ENCODE measurements at places on chromosomes 6 and 20. TPM values are rescaled to one million over a fixed set of nuclear protein-coding genes. Genes with fewer than 3 reads are reported as not detected.

Gene EMILIN3
- not detected for total RNA-seq

Gene CALHM5
- not detected for total RNA-seq

Gene HLA-DQB2
- 7.2 TPM for total RNA-seq

GRCh38 chr6:39420300-39421265 lies 98.1 kb upstream of the KCNK16 start:
- DNase-seq: no peak

GRCh38 chr6:28225056-28225834 lies at the start of gene ZSCAN9:
Gene ZSCAN9, plus strand, starts transcription at chr6:28225275. Its CDS starts 1,810 bp downstream, at chr6:28227085.
- peak; percentile 76 for DNase-seq

DNA sequence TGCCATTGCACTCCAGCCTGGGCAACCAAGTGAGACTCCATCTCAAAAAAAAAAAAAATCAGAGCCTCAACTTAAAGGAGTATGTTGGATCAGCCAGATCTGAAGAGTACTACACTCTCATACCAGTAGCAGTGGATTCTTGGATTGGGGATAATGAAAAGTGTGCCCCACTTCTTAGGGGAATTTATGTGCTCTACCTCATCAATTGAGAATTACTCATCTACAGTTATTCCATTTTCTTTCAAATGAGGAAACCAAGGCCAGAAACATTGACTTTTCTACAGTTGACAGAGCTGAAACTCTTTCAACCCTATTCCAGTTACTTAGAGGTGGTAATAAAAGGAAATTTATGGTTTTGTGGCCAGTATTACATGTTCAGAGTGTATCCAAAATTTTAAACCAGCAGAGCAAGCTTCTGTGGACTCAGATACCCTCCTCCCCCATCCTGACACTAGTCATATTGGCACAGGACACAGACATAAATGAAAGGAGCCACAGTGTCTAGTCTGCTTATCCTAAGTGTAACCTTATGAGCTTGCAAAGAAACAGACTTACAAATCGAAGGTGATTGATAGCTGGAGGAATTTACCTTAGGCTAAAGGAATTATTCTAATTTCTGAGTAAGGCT lies 51.2 kb downstream of the ORC3 start:
- no peak for DNase-seq

DNA sequence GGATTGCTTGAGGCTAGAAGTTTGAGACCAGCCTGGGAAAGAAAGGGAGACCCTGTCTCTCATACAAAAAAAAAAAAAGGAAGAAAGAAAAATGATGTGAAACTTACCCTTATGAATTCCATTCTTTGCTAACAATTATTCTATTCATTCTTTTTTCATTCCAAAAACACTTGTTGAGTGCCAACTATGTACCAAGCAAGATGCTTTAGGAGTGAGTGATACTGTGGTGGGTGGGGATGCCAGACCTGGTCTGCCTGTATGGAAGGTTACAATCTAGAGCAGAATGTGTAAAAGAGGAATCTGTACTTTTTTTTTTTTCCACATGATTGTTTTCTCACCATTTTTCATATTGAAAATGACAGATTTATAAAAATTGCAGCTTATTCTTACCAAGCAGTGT lies 73.8 kb upstream of the TULP1 start:
- no peak for DNase-seq

GRCh38 chr6:33677143-33677660 lies 34.3 kb downstream of the UQCC2 start:
- DNase-seq: no peak

DNA sequence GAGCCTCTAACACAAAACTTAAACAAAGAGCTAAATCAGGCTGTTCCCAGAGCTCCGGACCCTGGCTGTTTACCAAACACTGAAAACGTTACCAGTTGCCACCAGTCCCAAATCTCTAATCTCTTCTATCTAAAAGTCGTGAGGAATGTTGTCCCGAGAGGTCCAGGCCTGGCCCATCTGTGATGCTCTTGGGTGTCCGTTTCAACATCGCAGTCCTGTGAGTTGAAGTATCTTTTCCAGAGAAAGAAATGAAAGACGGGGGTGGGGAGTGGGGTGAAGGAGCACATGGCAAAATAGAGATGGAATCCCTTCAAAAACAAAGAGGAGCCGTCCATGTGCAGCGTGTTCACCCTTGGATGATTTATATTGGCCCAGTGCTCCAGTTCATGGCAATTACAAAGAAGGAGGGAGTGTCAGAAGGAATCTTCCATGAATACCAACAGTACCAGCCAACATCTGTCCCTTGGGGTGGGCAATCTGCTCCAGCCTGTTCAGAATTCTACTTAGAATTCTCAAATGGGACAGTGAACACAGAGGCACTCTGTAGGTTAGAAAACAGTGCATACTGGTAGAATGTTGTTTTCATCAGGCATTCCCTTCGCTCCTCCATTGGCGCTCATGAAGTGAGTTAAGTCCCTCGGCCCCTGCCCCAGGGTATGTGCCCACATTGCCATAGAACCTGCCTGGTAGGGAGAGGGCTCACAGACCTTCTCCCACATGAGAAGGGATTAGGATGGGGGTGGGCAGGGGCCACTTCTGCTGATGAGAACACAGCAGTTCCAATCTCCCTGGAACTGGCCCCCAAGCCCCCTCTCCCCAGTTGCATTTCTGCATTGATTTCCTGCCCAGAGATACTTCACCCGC lies 112.1 kb downstream of the LY86 start:
- DNase-seq: no peak

Data from OCI-LY7 (cell line).